Chondrocyte (in vitro differentiated cells): ENCODE measurements at places on chromosomes 5 and 9. TPM values are rescaled to one million over a fixed set of nuclear protein-coding genes. Genes with fewer than 3 reads are reported as not detected.

GRCh38 chr5:141867139-141867538, 11.1 kb downstream of the PCDH1 start:
- no peak overlapping the region for H3K27ac ChIP-seq
- no peaks in the 10 kb centered on the region for H3K27me3 ChIP-seq

DNA sequence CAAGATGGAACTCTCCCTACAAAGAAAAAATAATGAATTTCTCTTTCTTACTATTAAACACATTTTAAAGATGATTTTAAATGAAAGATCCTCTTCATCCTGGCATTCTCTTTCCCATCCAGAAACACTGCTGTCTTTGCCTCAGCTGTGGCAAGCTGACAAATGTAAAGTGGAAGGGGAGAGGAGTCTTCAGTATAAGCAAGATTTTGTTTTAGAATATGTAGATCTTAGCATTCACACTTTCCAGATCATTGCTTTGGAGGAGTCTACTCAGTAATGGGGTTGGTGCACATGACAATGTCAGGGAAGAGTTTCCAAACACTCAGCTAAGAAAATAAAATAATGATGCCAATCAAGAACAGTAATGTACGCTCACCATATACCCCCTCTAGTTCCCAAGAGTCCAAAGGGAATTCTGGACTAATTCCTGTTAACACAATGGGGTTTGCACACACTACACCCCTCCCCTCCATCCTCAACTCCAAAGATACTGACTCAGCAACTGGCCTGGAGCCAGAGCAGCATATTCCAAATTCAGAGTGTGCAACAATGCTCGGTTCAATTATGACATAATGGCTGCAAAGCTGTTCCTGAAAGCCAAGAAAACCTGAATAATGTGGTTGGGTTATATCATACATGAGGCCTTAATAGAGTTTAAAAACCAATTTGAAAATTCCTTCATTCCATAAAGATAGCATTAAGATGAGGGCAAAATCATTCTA, 4.6 kb downstream of the C5orf63 start:
- H3K36me3 ChIP-seq: no peaks in the 10 kb centered on the region
- peaks cover 12% of the 10 kb centered on the region for H3K4me1 ChIP-seq
- H3K4me3 ChIP-seq: no peak overlapping the region
- H3K27me3 ChIP-seq: no peaks in the 10 kb centered on the region
- no peak for DNase-seq
- no peak overlapping the region for H3K27ac ChIP-seq

GRCh38 chr5:154945695-154946301, 4.9 kb downstream of the MRPL22 start:
- H3K27ac ChIP-seq: no peak overlapping the region
- no peaks in the 10 kb centered on the region for H3K36me3 ChIP-seq
- no peak for DNase-seq
- peaks cover 16% of the 10 kb centered on the region for H3K4me1 ChIP-seq

- peaks cover 11% of the 10 kb centered on the region for H3K4me1 ChIP-seq
- H3K27ac ChIP-seq: no peak overlapping the region
- H3K36me3 ChIP-seq: peaks cover 5% of the 10 kb centered on the region
- DNase-seq: no peak
- no peak overlapping the region for H3K4me3 ChIP-seq
These were observed 40.6 kb upstream of the DMRTA1 start for GRCh38 chr9:22405869-22406659.

- no peaks in the 10 kb centered on the region for H3K36me3 ChIP-seq
- no peak for DNase-seq
- peaks cover 42% of the 10 kb centered on the region for H3K4me1 ChIP-seq
- no peak overlapping the region for H3K27ac ChIP-seq
- no peaks in the 10 kb centered on the region for H3K27me3 ChIP-seq
- no peak overlapping the region for H3K4me3 ChIP-seq
These were observed 547.3 kb downstream of the DTWD2 start for GRCh38 chr5:118441034-118441433.

DNA sequence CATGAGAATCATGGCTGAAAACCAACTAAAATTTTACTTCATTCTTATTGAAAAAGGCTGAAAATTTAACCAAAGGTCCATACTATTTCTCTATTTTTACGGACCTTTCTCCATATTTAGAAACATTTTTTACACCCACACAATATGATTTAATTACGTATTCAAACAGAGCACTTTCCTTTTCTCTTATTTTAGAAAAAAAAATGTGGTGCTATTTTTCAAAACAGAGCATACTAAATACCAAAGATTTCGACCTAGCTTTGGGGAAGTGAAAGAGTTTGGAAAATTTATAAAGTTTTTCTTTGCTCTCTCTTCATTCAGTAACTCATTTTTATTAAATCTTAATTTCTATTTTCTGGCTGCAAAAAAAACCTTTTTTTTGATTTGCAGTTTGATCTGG, 38.1 kb downstream of the RNF145 start:
- no peak for DNase-seq
- H3K36me3 ChIP-seq: peaks cover 15% of the 10 kb centered on the region
- no peak overlapping the region for H3K4me3 ChIP-seq

DNA sequence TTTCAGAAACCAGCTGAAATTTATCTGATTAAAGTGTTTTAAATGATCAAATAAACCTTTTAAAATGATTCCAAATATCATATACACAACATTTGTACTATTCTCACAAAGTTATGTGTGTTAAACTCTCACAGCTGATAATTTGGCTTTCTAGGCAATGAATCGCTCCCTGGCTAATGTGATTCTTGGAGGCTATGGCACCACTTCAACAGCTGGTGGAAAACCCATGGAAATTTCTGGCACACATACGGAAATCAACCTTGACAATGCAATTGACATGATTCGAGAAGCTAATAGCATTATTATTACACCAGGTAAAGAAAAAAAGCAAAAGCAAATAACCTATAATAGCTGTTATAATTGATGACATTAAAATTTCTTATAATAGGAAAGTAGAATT, 72.4 kb downstream of the NNT start:
- H3K4me3 ChIP-seq: no peak overlapping the region
- H3K27me3 ChIP-seq: no peaks in the 10 kb centered on the region
- no peak overlapping the region for H3K27ac ChIP-seq
- H3K36me3 ChIP-seq: peaks cover 11% of the 10 kb centered on the region

GRCh38 chr5:65209341-65209740, 272.4 kb downstream of the ADAMTS6 start:
- H3K36me3 ChIP-seq: peaks cover 17% of the 10 kb centered on the region
- no peak overlapping the region for H3K4me3 ChIP-seq
- H3K4me1 ChIP-seq: peaks cover 32% of the 10 kb centered on the region

- no peaks in the 10 kb centered on the region for H3K36me3 ChIP-seq
- H3K27ac ChIP-seq: no peak overlapping the region
- DNase-seq: no peak
- no peaks in the 10 kb centered on the region for H3K4me1 ChIP-seq
- H3K4me3 ChIP-seq: no peak overlapping the region
These were observed 356.2 kb upstream of the CD180 start for GRCh38 chr5:67552773-67553172.

DNA sequence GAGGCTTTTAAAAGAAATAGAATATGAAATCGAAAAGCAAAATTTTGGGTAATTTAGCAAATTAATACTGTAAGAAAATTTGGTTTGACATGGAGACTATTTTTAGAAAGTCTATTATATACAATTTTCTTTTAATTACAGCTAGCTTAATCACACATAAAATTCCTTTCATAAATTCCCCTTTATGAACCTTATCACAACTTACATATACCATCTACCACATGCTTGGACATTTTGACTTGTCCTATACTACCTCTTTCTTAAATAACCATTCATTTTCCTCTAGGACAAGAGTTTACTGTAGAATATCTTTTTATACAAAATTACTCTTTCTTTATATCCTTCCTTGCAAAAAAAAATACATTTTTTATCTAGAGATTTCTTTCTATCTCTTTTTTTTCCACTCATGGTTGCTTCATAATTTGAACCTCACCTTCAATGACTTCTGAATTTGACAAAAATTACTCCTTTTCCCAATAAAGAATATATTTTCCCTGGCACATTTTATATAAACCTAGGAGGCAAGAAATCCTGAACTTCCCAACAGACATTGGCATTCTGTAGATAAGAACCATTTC, 34.0 kb upstream of the SYK start:
- H3K36me3 ChIP-seq: peaks cover 3% of the 10 kb centered on the region
- no peak overlapping the region for H3K4me3 ChIP-seq
- peaks cover 4% of the 10 kb centered on the region for H3K27me3 ChIP-seq

GRCh38 chr9:6106711-6107339, 91.4 kb upstream of the RANBP6 start:
- H3K4me3 ChIP-seq: no peak overlapping the region
- no peak overlapping the region for H3K27ac ChIP-seq
- DNase-seq: no peak
- H3K27me3 ChIP-seq: peaks cover 3% of the 10 kb centered on the region
- H3K36me3 ChIP-seq: no peaks in the 10 kb centered on the region

GRCh38 chr5:132764051-132764450, 13.0 kb downstream of the SEPTIN8 start:
- H3K27ac ChIP-seq: no peak overlapping the region
- H3K4me1 ChIP-seq: peaks cover 25% of the 10 kb centered on the region
- H3K27me3 ChIP-seq: no peaks in the 10 kb centered on the region
- peaks cover 39% of the 10 kb centered on the region for H3K36me3 ChIP-seq
- DNase-seq: no peak
- no peak overlapping the region for H3K4me3 ChIP-seq

GRCh38 chr9:32992595-32993238, 8.7 kb downstream of the APTX start:
- H3K4me3 ChIP-seq: no peak overlapping the region
- no peaks in the 10 kb centered on the region for H3K27me3 ChIP-seq
- no peak for DNase-seq

GRCh38 chr9:98289614-98290201, 34.3 kb upstream of the TBC1D2 start:
- DNase-seq: no peak
- H3K4me1 ChIP-seq: no peaks in the 10 kb centered on the region
- H3K27me3 ChIP-seq: peaks cover 21% of the 10 kb centered on the region
- no peaks in the 10 kb centered on the region for H3K36me3 ChIP-seq
- H3K27ac ChIP-seq: no peak overlapping the region

DNA sequence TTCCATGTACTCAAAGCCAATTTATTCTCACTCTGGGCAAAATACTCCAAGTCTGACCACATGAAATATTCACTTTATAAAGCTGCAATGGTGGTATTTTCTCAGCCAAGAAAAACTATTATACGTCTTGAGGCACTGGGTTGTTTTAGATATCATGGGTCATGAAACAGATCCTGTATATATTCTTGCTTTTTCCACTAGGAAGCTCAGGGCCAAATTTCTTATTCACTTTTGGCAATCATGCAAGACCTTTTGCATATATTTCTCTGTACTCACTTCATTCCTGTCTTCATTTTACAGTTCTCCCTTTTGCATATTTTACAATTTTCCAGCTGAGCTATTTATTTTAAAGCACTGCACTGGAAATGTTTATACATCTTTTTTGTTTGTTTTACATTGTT, 49.8 kb downstream of the GABBR2 start:
- no peak overlapping the region for H3K27ac ChIP-seq
- H3K36me3 ChIP-seq: no peaks in the 10 kb centered on the region
- peaks cover 28% of the 10 kb centered on the region for H3K27me3 ChIP-seq
- no peak overlapping the region for H3K4me3 ChIP-seq
- no peak for DNase-seq

- no peaks in the 10 kb centered on the region for H3K27me3 ChIP-seq
- H3K27ac ChIP-seq: no peak overlapping the region
- H3K4me3 ChIP-seq: no peak overlapping the region
- no peak for DNase-seq
These were observed 79.5 kb downstream of the RIC1 start for GRCh38 chr9:5708414-5708813.

DNA sequence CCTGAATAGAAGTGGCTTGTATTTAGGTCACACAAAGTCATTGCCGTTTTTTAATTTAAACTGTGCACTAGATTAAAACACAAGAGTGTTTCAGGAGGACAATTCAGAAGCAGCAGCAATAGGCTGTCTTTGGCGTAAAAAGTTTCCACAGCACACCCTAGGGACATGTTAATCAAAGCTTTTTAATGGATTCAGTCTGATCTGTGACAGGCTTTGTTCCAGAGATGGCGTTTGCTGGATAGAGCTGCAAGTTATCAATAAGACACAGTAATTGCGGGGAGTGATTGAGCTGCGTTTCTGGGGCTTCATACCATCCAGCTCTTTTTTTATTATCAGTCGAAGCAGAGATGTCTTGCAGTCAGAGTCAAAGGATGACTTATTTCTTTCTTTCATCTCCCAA, 300.3 kb downstream of the ZNF608 start:
- H3K27me3 ChIP-seq: no peaks in the 10 kb centered on the region
- no peak for DNase-seq
- no peak overlapping the region for H3K27ac ChIP-seq
- H3K4me3 ChIP-seq: no peak overlapping the region
- no peaks in the 10 kb centered on the region for H3K36me3 ChIP-seq
- no peaks in the 10 kb centered on the region for H3K4me1 ChIP-seq

DNA sequence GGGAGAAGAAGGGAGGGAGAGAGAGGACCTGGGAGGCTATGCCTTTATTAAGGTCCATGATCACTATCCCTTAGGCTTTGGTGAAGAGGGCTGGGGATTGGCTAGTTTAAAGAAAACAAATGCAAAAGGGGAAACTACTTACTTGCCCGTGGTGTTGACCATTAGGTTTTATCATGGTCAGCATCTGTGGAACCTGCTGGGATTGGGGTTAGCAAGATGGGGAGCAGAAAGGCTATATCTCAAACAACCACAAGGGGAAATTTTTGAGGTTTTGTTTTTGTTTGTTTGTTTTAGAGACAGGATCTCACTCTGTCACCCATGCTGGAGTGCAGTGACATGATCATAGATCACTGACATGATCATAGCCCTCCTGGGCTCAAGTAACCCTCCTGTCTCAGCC, 9.0 kb upstream of the RAD23B start:
- no peaks in the 10 kb centered on the region for H3K27me3 ChIP-seq
- H3K36me3 ChIP-seq: no peaks in the 10 kb centered on the region
- no peak overlapping the region for H3K4me3 ChIP-seq
- peak overlapping the region; percentile 92 for H3K27ac ChIP-seq
- DNase-seq: no peak

DNA sequence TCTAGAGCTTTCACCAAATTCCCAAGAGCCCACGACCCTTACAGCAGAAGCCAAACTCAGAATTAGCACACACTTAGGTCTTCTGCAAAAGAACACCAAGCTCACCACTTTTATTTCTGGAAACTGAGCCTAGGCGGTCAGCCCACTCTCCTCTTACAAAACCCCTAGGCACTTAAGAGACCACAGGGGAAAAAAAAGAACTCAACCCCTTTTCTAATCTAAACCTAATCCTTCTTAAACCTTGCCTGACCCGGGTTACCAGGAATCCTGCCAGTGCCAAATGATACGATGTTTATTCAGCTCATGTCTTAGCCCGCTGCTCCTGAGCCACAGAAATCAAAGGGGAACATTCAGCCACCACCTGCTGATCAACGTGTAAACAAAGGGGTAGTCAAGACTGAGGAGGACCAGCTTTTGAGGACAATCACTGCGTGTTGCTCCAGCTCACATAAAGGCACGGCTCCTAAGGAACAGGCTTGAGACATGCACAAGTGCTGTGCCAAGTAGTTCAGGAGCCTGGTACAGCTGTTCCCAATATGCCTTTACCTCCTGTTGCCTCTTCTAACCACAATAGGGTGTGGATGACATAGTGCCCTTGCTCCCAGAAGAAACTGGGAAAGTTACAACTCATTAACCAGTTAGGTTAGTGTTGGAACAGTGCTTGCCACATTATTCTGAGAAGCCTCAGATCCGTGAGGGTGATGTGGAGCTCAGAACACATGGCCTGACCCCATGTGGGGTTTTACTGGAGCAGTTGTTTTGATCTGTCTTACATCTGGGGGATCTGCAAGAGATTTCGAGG, 49.3 kb downstream of the ZFAND5 start:
- peaks cover 21% of the 10 kb centered on the region for H3K4me1 ChIP-seq
- peak overlapping the region; percentile 27 for H3K27ac ChIP-seq
- H3K4me3 ChIP-seq: no peak overlapping the region
- H3K36me3 ChIP-seq: peaks cover 3% of the 10 kb centered on the region
- peaks cover 2% of the 10 kb centered on the region for H3K27me3 ChIP-seq

The UNC13B gene
- total RNA-seq: 29.8 to 32.8 TPM (median 31.8 TPM) in 3 replicates

The CARTPT gene
- total RNA-seq: not detected in 3 replicates

The CRHBP gene
- 0.40 TPM in 1 of 3 replicates, not detected in the others for total RNA-seq

The PCSK1 gene
- 0.05 TPM in 1 of 3 replicates, not detected in the others for total RNA-seq

The TXNDC8 gene
- total RNA-seq: not detected in 3 replicates

The PHYHD1 gene
- 2.8 to 4.4 TPM (median 3.4 TPM) in 3 replicates for total RNA-seq
